IMR-90 (cell line): ENCODE measurements at places on chromosomes 11 and 22. TPM values are rescaled to one million over a fixed set of nuclear protein-coding genes. Genes with fewer than 3 reads are reported as not detected.

SCGB1D2 gene
- not detected in 2 replicates for total RNA-seq

PAFAH1B2 gene
- total RNA-seq: 213 and 280 TPM in 2 replicates

KDM4E gene
- not detected in 2 replicates for total RNA-seq

OR56A1 gene
- not detected in 2 replicates for total RNA-seq

MUC2 gene
- not detected in 2 replicates for total RNA-seq

TRIM77 gene
- not detected in 2 replicates for total RNA-seq

DTX4 gene
- total RNA-seq: 2.5 and 2.7 TPM in 2 replicates
